ENCODE measurements at places on chromosomes 3 and 15.

- no peak for DNase-seq
Measured at GRCh38 chr15:79990997-79991334, 20.0 kb upstream of the BCL2A1 start.

- no peak for DNase-seq
Measured at GRCh38 chr3:116083683-116084082, 361.6 kb downstream of the LSAMP start.

DNA sequence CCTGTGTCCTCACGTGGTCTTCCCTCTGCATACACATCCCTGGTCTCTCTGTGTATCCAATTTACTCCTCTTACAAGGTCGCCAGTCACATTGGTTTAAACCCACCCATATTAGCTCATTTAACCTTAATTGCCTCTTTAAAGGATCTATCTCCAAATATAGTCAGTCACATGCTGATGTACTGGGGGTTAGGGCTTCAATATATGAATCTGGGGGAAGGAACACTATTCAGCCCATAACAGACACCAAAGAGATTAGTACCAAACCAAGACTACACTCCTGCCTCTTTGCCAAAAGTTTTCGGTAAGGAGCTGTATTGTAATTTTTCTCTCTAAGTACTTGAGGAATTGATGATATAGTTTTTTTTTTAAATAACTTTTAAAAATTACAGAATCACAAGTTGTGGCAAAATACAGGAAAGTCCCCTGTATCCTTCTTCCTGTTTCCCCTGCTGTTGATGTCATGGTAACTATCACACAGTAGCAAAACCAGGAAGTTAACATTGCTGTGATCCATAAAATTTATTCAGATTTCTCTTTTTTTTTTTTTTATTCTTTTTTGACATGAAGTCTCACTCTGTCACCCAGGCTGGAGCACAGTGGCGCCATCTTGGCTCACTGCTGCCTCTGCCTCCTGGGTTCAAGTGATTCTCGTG is 67.8 kb downstream of the SLCO3A1 start:
- peak; percentile 51 for DNase-seq

GRCh38 chr3:25420885-25421284 is 7.2 kb upstream of the RARB start:
- DNase-seq, result no peak

- DNase-seq, result no peak
Measured at GRCh38 chr15:96858694-96859093, 528.2 kb downstream of the NR2F2 start.

- DNase-seq, result no peak
Measured at GRCh38 chr3:184676927-184677326, 34.9 kb downstream of the MAGEF1 start.

DNA sequence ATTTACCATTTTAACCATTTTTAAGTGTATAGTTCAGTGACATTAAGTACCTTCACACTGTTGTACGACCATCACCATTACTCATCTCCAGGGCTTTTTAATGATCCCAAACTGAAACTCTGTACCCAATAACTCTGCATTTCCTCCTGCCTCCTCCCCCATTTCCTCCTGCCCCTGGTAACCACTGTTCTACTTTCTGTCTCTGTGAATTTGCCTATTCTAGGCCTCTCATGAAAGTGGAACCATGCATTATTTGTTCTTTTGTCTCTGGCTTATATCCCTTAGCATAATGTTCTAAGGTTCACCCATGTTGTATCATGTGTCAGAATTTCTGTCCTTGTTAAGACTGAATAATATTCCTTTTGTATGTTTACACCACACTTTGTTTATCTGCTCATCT is 154.2 kb downstream of the MECOM start:
- DNase-seq, result no peak

- no peak for DNase-seq
Measured at GRCh38 chr3:101466465-101467309, 46.3 kb downstream of the SENP7 start.

- DNase-seq, result peak; percentile 73
Measured at GRCh38 chr15:72511536-72511935, 37.4 kb downstream of the ARIH1 start.

GRCh38 chr3:58059349-58060321 is 51.4 kb downstream of the FLNB start:
- peak; percentile 81 for DNase-seq

- peak; percentile 24 for DNase-seq
Measured at GRCh38 chr15:51493892-51494291, 128.7 kb downstream of the DMXL2 start.

DNA sequence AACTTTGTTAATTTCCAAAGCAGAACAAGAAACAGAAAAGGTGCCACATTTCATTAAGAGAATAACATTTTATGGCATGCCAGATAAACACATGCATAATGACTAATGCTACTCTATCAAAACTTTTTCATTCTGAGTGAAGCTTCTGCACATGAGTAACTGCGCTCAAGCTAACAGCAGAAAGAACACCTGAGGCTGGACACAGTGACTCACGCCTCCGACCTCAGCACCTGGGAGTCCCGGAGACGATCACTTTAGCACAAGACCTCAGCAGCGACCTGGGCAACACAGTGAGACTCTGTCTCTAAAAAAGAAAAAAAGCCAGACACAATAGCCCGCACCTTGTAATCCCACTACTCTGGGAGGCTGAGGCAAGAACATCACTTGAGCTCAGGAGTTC is 70.6 kb downstream of the ACAP2 start:
- DNase-seq, result no peak

- DNase-seq, result no peak
Measured at GRCh38 chr3:81952141-81952540, 190.7 kb upstream of the GBE1 start.

GRCh38 chr15:61036136-61036535 is 193.0 kb downstream of the RORA start:
- no peak for DNase-seq

DNA sequence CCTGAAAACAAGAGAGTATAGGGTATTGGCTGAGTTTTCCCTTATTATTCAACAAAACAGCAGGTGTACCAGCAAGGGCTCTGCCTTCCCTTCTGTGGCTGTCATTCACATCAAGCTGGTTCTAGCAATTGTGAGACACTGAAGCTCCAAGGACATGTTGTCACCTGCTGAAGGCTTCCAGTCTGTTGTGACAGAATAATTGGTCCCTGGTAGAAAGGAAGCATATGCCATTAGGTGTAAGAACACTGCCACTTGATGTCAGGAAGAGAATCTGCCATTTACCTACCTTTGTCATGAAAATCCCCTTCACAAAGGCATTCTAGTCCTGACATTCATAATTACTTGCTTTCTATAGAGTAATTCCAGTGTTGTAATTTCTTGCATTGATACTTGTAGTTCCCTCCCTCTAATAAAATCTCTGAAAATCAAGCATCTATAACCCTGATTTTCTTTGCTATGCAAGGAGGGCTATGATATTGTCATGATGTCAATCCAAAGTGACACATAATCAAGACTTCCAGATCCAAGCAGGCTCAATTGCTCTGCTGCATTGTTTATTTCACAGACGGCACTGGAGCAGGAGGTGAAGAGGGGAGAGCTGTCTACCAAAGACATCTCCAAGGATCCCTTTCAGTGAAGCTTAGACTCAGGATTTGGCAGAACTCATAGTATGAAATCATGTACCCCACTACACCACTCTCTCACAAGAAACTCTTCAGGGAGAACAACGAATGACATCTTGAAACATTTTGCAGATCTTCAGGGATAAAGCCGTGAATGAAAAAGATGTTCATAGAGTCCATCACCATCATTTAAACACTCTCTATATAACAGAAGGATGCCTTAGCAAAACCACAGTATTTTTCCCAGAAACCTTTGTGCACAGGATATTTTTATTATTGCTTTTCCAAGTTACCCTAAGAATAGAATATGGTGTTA is 425.3 kb downstream of the RBMS3 start:
- no peak for DNase-seq
